Fibroblast of mammary gland (primary cell): ENCODE measurements at places on chromosomes 5 and 9.

DNA sequence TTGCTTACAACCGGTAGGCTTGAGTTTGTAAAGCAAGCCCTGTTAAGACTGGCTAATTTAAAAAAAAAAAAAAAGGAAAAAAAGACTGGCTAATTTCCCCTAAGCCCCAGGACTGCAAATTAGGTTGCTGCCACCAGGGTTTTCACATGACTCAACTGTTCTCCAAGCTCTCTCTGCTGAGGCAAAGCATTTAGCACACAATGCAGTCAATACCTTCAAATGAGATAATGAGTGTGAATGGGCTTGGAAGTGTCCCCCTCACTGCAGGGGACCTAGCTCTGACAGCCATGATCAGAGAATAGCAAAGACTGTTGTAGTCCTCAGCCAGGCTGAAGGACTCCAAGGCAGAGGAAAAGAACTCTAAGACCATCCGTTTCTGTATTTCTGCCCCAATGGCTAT lies 42.8 kb upstream of the ZSWIM6 start:
- no peak for DNase-seq

DNA sequence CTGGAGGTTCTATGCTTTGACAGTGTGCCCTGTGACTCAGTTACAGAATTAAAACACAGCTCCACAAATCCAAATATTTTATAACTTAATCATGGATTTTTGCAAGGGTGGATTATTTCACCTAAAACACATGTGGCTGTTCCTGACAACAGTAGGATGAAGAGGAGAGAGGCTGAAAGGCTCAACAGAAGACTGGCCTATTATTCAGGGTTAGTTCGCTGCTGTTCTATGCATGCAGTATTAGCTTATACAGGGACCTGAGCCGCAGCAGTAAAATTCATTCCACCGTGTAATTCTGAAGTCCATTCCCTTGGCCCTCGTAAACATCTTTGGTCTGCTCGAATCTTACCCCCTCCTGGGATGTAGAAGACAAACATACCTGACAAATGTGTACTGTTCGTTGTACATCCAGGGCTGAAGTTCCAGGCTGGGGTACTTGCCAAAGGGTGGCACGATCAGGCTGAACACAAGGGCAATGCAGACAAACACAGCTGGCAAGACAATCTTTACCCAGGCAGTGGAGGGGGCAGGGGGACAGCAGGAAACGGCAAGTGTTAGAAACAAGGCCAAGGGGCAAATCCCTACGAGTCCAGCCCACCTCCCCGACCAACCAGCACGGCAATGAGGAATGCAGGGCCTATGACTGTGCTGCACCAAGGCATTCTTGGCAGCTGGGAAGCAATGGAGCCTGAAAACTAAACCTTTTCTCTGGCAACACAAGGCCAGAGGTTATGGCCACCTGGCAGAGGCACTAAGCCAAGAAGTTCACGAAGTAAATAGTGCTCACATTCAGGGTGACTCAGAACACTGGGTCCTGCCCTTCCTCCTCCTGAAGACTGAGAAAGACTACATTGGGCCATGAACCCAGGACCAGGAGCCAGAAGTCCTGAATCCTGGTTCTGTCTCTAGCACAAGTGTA lies 46.8 kb downstream of the NIPSNAP3B start:
- DNase-seq, result peak; percentile 55

GRCh38 chr9:826500-827280 lies 14.8 kb upstream of the DMRT1 start:
- no peak for DNase-seq

DNA sequence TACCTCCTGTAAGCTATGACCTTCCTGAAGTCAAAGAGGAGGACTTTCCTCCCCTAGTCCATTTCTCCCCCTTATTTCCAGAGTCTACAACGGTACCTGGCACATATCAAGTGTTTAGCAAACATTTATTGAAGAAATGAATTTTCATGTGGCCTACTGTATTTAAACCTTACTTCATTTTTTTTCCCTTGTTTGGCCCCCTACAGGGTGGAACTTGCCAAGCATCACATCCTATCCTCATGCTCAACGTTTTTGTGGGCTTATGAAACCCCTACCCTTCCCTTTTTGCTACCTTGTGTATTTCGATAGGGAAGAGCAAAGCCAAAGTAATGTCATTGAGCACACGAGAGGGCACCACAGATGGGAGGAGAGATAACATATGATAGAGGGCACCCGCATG lies 1857.8 kb upstream of the WWC1 start:
- DNase-seq, result no peak

DNA sequence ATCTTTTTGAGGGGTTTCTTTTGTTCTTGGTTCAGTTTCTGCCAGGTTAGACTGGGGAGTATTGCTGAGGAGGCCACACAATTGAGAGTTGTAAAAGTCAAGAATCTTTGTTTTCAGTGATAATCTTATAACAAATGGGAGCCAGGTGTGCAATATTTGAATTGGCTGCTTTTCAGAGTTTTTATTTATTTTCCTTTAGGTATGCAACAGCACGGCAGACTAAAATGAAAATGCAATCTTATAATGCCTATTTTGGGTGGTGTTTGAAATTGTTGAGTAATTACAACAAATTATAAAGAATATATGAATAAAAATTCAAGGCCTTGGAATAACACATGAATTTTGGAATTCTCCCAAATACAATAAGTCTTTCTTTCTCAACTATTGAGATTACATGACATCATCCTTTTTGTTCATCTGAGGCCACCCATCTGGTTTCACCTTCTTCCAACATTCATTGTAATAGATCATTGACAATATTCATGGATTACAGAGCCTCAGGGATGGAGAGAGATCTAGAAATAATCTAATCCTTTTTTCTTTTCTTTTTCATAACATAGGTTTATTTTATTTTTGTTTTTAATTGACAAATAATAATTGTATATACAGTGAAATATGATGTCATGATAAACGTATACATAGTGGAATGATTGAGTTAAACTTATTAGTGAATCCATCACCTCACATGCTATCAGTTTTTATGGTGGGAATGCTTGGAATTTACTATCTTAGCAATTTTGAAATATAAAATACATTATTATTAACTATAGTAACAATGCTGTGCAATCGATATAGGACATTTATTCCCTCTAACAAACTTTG lies 1061.0 kb downstream of the NR2F1-AS1 start:
- DNase-seq, result peak; percentile 58

GRCh38 chr5:129672006-129672405 lies 75.9 kb upstream of the MINAR2 start:
- peak; percentile 10 for DNase-seq

- no peak for DNase-seq
Observed at GRCh38 chr5:126456217-126456820, 33.1 kb downstream of the GRAMD2B start.
